Hematopoietic multipotent progenitor cell treated with erythropoietin and hydrocortisone succinate and interleukin-3 and kit ligand, for 4 days (in vitro differentiated cells): ENCODE measurements at places on chromosomes 16 and 17.
A peak's percentile ranks its signal among the peaks of the same experiment; 100 is the strongest.

DNA sequence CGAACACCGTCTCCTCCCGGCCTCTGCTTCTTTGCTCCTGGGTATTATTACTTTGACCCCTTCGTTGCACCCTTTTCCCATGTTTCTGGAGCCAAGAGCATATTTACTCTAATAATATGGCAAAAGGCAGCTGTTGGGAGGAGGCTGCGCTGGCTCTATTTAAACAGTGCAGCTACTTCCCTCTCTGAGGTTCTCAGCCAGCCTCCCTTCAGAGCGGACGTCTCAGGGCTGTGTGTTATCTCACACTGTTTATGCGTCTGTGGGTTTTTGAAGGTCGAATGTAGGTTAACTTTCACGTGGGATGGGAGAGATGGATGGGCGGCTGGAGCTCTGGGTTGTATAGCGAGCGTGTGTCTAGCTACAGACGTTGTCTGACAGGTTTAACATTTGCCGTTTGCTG is 45.3 kb downstream of the COX4I1 start:
- DNase-seq = no peak

DNA sequence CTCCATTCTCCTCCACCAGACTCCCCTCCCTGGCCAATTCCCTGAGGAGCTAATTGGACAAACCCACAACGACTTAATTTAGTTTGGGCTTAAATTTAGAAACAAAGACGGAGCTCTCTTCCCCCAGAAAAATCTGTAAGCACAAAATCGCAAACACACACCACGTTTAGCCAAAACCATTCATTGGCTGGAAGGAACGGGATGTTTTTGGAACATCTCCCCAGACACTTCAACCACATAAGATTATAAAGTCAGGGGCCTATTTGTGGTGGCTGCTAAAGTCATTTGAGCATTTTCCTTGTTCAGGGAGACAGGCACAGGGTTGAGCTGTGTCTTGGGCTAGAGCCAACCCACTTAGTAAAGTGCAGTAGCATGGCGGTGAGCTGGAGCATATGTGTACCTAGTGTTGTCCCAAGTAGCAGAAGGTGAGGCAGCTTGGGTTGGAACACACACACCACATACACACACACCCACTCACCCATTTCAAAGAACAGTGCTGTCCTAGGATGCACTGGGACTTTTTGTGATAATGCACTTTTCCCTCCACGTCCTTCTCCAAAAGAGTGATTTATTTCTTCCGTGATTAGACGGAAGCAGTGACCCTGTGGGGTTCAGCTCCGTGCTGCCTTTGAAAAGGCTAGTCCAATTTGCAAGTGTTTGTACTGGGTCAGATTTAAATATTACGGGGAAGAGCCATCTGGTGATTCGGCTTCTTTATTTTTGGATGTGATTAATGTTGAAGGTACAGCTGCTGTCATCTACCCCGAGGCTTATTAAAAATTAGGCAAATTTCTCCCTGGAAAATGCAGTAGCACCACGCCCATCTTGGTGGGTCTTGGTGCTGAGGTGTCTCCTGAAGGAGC is 32.2 kb downstream of the ELAC2 start:
- DNase-seq = no peak

GRCh38 chr17:40883031-40883430 is 2.0 kb downstream of the KRT20 start:
- DNase-seq = no peak

GRCh38 chr16:89365996-89366395 is 124.4 kb downstream of the ANKRD11 start:
- no peak for DNase-seq

DNA sequence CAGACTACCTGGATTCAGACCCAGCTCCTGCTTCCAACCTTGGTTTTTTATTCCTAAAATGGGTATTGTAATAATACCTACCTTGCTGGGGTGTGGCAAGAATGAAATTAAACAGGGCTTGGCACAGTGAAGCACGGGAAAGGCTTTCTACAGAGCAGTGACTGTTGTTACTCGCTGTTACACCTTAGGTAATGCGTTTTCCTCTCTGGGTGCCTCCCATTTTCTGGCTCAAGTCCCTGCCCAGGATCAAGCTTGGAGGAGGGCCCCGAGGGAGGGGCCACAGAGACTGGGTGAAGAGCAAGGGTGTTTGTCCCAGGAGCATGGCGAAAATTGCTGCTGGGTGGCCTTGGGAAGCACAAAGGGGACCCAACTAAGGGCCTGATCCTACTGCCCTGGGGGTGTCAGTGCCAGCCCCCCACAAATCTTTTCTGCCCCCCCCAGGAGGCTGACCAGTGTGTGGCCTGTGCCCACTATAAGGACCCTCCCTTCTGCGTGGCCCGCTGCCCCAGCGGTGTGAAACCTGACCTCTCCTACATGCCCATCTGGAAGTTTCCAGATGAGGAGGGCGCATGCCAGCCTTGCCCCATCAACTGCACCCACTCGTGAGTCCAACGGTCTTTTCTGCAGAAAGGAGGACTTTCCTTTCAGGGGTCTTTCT is 13.3 kb downstream of the MIEN1 start:
- DNase-seq = no peak

DNA sequence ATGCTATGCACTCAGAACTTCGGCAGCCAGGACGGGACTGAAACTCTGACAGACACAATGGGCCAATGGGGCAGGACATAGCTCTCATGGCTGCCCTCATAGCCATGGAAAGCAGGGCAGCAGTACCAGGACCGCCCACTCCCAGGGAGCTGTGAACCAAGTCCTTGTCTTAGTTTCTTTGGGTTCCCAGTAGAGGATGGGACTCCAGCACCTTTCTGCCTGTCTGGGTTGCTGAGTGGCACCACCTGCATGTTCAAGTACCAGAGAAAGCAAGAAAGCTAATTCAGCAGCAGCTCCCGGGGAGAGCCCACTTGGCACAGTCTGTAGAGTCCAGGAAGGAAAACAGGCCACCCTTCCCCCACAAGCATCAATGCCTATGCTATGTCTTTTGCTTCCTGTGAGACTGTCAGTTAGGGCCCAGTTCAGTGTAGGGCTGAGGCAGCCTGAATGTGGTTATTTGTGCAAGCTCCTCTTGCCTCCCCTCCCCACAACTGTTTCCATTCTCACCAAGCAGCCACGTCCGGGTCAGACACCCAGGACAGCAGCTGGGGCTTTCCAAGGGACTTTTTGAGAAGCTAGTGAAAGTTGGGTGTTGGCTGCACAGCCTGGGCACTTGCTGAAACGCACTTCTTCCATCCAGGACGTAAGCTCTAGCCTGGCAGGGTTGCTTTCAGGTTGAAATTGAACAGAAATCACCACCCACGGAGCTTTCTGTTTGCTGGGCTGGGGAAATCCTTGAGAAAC is 7.8 kb downstream of the SUPT4H1 start:
- peak; percentile 87 for DNase-seq

GRCh38 chr17:35002876-35003551 is 22.7 kb downstream of the LIG3 start:
- no peak for DNase-seq

DNA sequence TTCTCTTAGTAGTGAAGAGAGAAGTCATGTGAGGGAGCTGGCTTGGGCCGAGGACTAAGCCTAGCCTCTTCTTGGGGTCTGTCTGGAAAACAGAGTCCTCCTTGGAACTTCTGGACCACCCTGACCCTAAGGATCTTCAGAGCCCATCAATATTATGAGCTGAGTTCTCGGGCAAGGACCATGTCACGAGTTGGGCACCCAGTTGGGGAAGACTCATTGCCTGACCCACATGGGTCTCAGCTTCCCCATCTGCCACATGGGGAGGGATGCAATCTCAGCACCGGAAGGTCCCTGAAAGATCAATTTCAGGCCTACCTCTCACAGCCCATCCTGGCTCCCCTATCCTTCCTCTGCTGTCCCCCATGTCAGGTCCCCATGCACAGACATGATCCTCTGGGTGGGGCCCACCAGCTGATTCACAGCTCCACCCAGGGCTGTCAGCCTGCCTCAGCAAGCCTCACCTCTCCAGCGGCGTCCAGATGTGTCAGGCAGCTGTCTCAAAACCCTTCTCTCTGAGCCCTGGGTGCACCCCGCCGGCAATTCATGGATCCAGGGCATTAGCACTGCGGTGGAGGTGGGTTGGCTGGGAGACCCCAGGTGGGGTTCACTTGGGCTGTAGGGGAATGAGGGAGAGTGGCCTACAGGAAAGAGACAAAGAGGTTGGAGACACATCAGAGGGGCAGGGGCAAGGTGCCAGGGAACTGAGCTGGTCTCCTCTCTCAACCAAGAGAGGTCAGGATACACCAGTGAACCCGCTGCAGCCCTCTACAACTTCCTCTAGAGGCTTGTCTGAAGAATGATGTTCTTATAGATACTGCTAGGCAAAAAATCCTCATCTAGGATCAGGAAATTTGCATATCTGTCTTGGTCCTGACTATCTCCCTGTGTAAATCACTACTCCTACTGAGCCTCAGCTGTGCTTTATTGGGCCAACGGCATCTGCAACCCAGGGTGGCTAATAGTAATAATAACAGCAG is 1.8 kb downstream of the NLRP1 start:
- peak; percentile 43 for DNase-seq

DNA sequence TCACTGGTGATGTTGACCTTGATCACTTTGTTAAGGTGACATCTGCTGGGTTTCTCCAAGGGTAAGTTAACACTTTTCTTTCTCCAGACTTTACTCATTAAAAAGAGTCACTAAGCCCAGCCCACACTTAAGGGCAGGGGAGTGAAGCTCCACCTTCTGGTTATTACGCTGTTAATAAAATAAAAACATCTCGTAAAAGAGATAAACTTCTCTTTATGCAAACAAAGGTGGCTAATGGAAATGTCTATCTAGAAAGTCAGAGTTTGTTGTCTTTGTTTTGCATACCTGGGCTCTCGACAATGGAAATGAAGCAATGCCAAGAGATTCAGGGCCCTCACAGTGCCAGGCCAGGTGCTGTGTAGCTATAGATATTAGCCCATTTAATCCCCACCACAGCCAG is 134.4 kb downstream of the ZFHX3 start:
- DNase-seq = no peak

GRCh38 chr16:88403794-88404581 is 21.2 kb downstream of the ZNF469 start:
- no peak for DNase-seq

DNA sequence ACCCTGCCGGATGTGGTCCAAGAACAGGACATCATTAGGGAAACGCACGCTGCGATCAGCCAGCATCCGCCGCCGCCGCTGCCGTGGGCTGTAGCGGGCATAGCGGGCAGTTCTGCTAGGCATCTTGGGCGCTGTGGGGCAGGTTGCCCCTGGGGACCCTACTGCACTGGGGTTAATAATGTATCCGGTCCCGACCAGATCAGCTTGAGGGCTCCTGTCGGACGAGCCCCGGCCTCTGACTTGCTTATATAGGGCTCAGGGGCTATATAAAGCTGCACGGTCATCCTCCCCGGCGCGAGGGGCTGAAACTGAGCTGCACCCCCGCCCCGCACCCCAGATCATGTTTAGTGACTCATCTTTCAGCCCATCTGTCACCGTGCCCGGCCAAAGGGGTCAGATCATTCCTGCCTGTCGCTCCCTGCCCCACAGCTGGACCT is at the start of gene PPP1R27:
Gene PPP1R27, minus strand, starts transcription at position 220 of the 437 bp plus-strand sequence. Its CDS starts 97 bp downstream, at position 123.
- no peak for DNase-seq

- DNase-seq = peak; percentile 93
Observed at GRCh38 chr17:42120770-42121769, at the start of gene KAT2A. Gene KAT2A (minus strand): TSS chr17:42121367. CDS start chr17:42121304, 63 bp downstream.

GRCh38 chr16:24543949-24544348 is 4.6 kb downstream of the RBBP6 start:
- no peak for DNase-seq

GRCh38 chr17:3512505-3513171 is 36.8 kb downstream of the ASPA start:
- DNase-seq = no peak
